ENCODE measurements at places on chromosomes 7 and 10.

- DNase-seq, result no peak
Observed at GRCh38 chr7:78496096-78496630, 697.6 kb downstream of the PHTF2 start.

DNA sequence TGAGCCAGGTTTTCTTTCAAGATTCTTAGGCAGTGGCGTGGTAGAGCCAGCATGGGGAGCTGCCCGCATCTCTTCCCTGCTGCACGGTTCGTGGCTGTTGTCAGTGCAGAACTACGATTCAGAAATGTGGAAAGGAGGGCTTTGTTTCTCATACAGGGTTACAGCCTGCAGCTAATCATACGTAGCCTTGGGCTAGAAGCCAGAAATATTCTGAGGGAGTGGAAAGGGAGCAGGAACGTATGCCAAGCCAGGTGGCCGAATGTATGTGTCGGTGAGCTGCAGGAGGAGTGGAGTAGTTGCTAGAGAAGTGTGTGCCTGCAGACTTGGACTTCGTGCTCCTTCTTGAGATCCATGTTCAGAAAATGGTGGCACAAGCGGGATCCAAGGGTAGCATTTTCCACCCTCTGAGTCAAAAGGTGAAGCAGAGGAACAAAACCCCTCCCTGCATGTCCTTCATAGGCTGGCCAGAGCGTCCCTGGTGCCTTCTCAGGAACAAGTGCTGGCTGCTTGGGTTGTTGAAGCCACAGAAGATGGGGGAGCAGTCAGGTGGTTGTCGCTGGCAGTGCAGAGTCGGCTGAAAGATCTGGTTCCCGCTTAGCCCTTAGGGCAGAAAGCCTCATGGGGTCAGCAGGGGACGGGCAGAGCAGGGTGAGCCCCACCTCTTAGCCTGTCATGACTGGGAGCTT, 40.9 kb downstream of the LANCL2 start:
- DNase-seq, result no peak

GRCh38 chr10:109924967-109925620, 1.8 kb upstream of the XPNPEP1 start:
- DNase-seq, result no peak

GRCh38 chr7:7869651-7870050, 98.9 kb upstream of the GLCCI1 start:
- no peak for DNase-seq

GRCh38 chr10:24041034-24041433, 167.9 kb upstream of the KIAA1217 start:
- no peak for DNase-seq

DNA sequence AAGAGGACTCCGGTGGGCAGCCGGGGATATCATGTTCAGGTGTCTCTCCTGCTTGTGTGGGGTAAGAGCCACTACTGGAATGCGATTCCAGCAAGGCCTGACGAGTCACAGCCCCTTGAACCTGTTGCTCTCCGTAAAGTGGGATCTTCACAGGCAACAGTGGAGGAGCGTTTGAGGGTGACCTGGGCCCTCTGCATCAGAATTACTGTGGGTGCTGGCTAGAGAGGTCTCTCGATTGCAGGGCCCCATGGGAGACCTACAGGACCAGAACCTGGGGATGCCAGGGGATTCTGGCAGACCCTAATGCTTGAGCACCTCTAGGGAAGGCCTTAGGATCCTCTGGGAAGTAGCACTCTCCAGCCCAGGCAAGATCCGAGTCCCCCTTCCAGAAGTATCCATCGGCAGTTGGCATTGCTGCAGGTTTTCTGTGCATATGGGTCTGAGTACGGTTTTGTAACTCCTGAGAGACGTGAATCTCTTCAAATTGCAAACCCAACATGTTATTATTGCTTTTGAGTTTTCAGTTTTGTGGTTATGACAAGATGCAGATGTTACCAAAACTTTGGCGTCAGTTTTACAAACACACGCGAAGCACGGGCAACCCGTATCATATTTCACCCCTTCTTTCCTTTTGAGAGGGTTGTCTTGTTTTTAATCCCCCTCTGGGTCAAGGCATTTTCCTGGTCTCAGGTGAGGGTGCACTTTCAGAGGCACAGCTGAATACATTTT, 4.6 kb downstream of the MGMT start:
- no peak for DNase-seq

- DNase-seq, result no peak
Observed at GRCh38 chr7:80707318-80707717, 68.9 kb downstream of the CD36 start.

- DNase-seq, result no peak
Observed at GRCh38 chr10:97157578-97158095, 28.1 kb downstream of the SLIT1 start.

DNA sequence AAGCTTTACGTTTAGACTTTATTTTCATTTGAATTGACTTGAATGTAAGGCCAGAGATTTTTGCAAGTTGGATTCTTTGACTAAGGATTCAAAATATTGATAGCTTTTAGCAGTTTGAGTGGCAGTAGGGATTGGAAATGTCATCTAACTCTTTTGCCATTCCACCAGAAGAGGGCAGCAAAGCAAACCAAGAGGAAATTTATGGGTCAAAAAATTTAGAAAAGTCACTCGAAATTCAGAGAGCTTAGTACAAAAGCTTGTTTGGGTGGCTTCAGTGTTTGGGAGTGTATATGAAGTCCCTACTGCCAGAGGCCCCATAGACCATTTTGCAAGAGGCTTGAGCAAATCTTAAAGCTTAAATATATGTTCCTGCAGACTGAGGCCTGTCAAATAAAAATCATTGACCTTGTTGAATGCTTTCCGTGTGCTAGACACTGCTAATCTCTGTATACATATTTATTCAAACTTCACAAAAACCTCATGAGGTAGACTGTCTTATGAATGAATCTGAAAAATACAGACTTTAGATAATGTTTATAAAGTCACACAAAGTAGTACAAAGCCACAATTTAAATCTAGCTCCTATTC, 44.6 kb upstream of the RSBN1L start:
- DNase-seq, result no peak

DNA sequence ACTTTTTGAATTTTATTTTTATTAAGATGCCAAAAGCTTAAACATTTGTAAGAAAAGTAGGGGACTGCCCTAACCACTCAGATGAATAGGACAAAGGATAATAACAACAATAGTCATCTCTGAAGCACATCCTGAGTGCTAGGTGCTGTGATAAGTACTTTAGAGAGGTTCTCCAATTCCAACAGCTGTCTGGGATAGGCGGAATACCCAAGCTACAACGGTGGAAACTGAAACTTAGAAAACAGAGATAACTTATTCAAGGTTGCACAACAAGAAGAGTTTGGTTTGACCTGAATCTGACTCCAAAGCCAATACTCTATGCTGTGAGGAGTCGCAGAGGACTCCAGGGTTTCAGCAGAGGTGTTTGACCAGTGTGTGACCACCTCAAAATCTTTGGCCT, 2.0 kb downstream of the RTKN2 start:
- no peak for DNase-seq

- DNase-seq, result no peak
Observed at GRCh38 chr10:14918964-14919363, 34.9 kb downstream of the DCLRE1C start.

DNA sequence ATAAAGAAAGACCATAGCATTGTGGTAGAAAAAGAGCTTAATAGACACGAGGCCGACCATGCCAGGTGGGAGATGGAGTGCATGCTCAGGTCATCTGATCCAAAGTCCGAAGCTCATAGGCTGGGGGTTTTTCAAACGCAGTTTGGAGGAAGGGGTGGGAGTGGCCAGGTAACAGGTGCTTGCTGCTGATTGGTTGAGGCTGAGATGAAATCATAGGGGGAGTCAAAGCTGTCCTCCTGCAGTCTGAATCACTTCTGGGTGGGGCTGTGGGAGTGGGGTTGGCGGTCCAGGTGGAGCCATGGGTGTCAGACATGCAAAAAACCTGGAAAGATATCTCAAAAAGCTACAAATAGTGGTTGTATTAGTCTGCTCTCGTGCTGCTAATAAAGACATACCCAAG, 2.8 kb upstream of the ERCC6 start:
- no peak for DNase-seq

GRCh38 chr10:72355214-72355555, 466 bp upstream of the DNAJB12 start:
- DNase-seq, result no peak

- DNase-seq, result peak; percentile 15
Observed at GRCh38 chr10:22713853-22714478, 412 bp downstream of the PIP4K2A start.

GRCh38 chr7:157645539-157645938, 308.7 kb downstream of the DNAJB6 start:
- no peak for DNase-seq

DNA sequence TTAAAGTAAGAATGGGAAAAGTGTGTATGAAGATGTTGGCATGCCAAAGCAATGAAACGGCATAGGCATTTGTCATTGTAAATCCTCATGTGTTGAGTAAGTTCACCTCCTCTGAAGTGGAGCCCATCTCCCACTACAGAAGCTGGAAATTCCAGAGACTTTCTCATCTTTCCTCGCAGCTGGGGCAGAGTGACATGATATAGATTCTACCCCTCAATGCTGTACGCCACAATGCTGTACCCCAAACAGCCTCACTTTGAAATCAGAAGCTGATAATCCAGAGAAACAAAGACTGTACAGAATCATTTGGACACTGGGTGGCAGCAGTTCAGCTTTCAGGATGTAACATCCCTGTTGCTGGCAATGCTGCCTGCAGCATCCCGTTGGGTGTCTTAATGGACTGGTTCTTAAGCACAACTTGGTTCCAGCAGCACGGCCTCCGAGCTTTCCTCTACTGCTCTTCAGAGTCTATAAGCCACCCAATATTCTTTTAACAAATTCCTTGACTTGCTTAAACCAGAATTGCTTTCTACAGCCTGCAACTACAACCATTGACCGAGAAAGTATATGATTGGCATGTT, 18.8 kb downstream of the ZC3HAV1L start:
- DNase-seq, result no peak

DNA sequence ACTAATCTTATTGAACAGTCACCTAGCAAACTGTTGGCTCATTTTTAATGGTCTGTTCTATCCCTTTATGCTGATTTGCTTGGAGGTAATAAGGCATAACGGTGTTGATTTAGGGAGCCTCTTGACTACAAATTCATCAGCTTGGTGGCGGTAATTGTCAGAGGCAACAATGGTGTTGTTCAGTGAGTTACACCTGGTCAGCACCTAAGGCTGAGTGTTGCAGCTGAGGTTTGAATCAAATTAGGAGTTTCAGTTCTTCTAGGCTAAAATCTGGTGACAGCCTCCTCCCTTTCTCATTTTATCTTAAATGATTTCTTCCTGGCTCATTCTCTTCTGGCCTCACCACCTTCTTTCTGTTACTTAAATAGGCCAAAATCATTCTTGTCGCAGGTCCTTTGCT, 42.3 kb upstream of the SP8 start:
- no peak for DNase-seq

GRCh38 chr10:97234400-97234799, 48.6 kb upstream of the SLIT1 start:
- no peak for DNase-seq

DNA sequence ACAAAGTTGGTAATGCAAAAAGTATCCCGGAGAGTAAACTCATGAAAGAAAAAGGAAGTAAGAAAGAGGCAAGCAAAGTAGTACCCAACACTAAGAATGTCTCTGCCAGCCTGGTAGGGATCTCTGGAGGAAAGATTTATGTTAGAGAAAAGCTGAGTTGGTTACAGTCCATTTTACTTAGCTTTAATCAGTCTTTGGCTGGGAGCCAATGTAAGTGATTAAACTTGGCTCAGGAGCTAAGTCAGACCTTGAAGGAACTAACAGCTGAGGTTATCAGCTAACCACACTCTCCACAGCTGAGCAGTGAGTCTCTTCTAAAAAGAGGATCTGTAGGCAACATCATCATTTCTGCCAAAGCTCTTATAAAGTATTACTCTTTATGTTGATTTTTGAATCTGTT, 148.0 kb downstream of the ANKRD7 start:
- DNase-seq, result no peak

- no peak for DNase-seq
Observed at GRCh38 chr7:155066417-155066950, 3.6 kb upstream of the HTR5A start.

DNA sequence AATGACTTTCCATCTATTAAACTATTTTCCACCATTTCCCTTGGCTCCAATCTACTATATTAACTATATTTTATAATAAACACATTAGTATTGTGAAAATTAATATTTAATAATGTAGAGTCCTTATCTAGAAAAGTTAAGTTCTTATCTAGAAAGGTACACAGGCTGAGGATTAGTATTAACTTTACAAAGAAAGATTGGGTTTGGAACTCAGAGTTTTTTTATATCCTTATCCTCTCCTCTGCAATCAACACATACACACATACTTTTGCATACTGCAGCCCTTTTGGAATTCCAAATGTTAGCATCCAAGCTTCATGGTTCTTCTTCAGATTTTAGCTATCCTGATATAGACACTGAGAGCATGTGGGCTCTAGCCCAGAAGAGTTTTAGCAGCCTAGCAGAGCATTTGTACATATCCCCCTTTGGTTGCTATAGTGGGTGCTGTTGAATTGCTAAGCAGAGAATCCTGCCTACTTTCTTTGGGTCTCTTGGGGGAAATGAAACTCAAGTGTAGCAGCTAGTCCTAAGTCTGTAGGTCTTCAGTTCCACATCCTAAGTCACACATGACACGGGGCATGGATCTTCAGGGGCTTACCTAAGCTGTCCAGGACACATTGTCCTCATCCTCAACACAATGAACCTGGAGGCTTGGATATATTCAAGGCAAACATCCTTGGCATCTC, 874.6 kb downstream of the LRMDA start:
- no peak for DNase-seq

DNA sequence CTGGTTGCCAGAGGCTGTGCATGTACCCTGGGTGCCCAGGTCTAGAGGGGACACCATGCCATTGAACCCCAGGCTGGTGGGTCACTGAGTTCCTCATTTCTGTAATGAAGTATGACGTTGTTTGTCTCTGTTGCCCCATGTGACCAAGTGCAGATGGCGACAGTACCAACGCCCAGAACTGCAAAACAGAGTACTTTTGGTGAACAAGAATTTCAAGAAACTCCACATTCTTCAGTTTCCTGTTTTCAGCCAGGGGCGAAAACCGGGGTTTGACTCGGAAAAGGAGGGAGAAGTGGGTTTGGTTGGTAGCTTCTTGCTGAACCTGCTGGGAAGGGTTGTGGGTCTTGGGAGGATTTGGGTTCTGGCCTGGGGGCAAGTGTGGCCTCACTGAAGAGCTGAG, 18.2 kb downstream of the CYP17A1 start:
- DNase-seq, result no peak

DNA sequence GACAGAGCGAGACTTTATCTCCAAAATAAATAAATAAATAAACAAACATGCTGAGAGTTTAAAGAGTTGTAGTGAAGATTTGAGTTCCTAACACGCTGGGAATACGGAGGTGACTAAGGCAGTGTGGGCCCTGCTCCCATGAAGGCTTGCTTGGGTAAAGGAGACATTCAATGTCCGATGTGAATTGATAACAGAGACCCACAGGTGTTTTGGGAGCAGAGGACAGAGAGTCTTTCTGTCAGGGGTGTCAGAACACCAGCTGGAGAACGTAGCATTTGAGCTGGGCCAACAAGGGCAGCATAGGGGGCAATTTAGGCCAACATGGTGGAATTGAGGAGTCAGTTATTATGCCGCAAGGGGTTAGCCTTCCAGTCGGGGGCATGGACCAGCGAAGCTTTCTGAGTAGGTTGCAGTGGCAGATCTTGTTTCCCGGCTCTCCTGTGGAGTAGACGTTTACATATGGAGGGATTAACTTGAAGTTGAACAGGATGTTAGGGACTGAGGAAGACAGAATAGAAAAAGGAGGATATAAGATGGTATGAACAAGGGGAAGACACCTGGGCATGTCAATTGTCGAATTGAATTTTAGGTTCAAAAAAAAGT, 5.6 kb downstream of the PROSER2 start:
- DNase-seq, result no peak

GRCh38 chr7:47578579-47579270, 3.2 kb downstream of the TNS3 start:
- no peak for DNase-seq

GRCh38 chr7:136336932-136337331, 359.8 kb upstream of the MTPN start:
- DNase-seq, result no peak
